ENCODE measurements at places on chromosomes 2 and 18. TPM values are rescaled to one million over a fixed set of nuclear protein-coding genes. Genes with fewer than 3 reads are reported as not detected.

The LAMA3 gene
- 3.5 TPM for total RNA-seq

DNA sequence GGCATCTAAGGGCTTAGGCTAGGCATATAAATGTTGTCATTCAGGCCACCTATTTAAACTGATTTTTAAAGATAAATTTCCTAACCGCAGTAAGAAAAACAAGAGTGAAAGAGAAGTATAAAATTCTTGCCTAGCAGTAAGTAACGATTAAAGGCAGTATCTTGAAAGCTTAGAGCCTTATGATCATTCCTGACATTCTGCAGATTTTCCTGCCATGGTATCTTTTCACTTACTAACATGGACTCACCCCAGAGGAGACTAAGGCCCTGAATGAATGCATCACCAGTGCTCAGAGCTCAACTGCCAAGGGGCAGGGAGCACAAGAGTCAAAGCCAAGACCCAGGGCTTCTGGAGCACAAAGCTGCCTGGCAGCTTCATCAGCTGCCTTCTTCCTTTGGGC, 133.1 kb downstream of the GCA start:
- no peaks in the 10 kb centered on the region for H3K36me3 ChIP-seq
- H3K4me1 ChIP-seq = no peaks in the 10 kb centered on the region
- DNase-seq = no peak
- H3K27me3 ChIP-seq = no peaks in the 10 kb centered on the region

DNA sequence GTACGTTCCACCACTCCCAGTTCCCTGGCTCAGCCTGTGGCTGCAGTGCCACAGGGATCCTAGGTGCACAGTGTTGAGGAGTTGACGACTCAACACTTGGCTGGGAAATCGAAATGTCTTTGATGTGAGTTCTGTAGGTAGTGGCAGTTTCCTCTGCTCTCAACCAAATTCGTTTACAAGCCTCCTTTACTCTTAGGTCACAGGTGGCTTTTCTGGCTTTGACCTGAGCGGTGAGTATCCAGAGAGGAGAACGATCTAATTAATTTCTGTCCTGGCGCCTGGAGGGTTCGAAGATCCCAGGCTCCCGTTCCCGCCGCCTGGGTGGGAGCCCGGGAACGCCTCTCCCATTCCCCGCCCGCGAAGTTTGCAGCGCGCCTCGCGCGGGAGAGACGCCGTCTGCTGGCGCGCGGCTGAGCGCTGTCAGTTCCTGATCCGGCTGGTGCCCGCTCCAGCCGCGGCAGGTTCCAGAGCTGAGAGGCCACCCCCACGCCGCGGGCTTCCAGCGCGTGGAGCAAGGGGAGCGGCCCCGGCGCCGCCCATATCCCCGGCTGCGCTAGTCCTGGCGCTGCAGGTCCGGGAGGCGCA, at the start of gene LAMA3:
Gene LAMA3 (plus strand): TSS at position 423 of the 585 bp plus-strand sequence. CDS start 231 bp downstream, outside the sequence.
- DNase-seq = peak; percentile 69
- peak within 1 kb of the TSS; percentile 70 for H3K27ac ChIP-seq
- peaks cover 17% of the 10 kb centered on the region for H3K27me3 ChIP-seq
- H3K4me1 ChIP-seq = peaks cover 41% of the 10 kb centered on the region

DNA sequence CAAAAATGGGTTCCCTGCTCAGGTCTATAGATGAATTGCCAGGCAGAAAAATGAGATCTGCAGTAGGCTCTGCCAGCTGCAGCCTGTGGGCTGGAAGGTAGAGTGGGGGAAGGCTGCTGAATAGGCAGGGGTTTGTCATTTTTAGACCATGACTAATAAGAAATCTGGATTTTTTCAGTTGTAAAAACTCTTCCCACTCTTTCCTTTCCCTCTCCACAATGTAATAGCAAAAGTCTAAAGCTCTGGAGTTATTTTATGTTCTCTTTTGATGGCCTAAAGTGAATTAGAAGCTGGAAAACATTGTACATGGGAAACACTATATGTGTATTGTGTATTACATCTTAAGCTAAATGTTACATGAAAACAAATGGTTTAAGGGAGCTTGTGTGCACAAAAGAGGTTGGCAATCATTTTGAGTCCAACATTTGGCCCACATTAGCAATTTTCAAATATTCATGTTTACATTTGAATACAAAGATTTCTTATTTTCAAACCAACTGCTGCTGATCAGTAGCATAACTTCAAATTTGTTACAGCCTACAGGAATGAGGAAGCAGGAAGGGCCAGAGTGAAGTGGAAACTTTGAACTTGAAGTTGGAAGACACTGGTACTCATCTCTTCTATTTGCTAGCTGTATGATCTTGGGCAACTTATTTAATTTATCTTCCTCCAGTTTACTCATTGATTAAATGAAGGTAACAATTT, 407.1 kb downstream of the SLC4A3 start:
- H3K27ac ChIP-seq = no peak overlapping the region
- H3K36me3 ChIP-seq = no peaks in the 10 kb centered on the region
- no peak for DNase-seq
- H3K4me3 ChIP-seq = no peak overlapping the region
- H3K4me1 ChIP-seq = no peaks in the 10 kb centered on the region
- H3K27me3 ChIP-seq = no peaks in the 10 kb centered on the region

DNA sequence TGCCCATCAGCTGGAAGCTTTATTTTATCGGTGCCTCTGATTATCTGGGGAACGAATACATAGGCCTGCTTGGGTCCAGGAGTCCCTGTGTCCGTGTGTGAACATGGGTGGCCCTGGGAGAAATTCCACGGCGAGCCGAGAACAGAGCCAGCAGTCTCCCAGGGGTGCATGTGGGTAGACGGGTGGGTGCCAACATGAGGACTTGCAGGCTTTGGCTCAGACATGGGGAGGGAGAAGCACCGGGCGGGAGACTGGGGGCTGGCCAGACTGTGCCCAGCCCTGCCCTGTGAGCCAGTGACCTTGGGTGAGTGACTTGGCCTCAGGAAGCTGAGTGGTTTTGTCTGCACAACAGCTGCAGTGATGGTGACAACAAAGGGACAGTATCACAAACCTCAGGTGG, 44.2 kb upstream of the SALL3 start:
- no peak overlapping the region for H3K27ac ChIP-seq
- no peaks in the 10 kb centered on the region for H3K36me3 ChIP-seq
- no peaks in the 10 kb centered on the region for H3K4me1 ChIP-seq

DNA sequence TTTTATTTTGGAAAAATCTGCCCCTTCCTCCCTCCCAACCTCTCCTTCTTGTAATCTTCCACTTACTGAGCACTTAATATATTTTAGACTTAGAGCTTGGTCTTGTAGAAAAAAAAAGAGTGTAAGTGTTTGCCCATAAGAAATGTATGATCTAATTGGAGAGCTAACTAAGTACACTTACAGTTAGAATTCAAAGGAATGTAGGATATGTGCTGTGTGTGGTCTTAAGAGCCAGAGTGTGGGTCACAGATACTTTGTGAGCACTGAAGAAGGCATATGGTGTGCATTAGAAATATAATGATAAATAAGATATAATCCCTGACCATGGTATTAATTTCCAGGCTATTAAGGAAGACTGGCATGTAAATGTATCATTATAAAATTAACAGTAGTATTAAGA, 91.8 kb upstream of the ZNF521 start:
- H3K36me3 ChIP-seq = no peaks in the 10 kb centered on the region
- no peaks in the 10 kb centered on the region for H3K27me3 ChIP-seq
- H3K4me3 ChIP-seq = no peak overlapping the region
- H3K27ac ChIP-seq = no peak overlapping the region

- no peak for DNase-seq
- no peak overlapping the region for H3K4me3 ChIP-seq
- no peak overlapping the region for H3K27ac ChIP-seq
- H3K36me3 ChIP-seq = no peaks in the 10 kb centered on the region
- H3K4me1 ChIP-seq = no peaks in the 10 kb centered on the region
Measured at GRCh38 chr18:76673281-76674185, 148.8 kb upstream of the ZNF236 start.

Data from left ventricle myocardium inferior (tissue), 1 donor.